Stimulated activated CD8-positive, alpha-beta memory T cell treated with anti-CD3 and anti-CD28 coated beads, Interleukin-4, amount 100 ng/mL, for 4 hours (primary cell): ENCODE measurements at places on chromosomes 5 and 9.

- no peak for DNase-seq
These were observed 520.3 kb downstream of the CDH9 start for GRCh38 chr5:26518065-26518464.

DNA sequence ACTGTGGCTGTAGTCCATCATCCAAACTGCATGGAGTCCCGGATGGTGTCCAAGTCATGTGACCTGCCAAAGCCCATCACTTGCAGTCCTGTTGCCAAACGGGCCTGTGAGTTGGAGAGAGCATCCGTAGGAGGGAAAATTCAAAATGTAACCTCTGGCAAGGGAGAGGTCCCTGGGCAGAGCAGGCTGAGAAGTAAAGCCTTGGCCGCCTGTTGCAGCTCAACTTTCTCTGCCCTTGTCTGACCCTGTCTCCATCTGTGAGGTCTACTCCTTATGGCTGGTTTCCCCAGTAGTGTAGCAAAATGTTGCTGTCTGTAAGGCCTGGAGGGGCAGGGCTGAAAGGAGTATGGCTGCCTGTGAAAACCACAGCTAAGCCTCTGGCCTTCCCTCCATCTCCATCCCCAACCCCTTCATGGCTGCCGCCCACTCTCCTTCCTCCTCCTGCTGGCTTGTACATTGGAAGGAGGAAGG is 163.5 kb downstream of the SEMA6A start:
- no peak for DNase-seq

DNA sequence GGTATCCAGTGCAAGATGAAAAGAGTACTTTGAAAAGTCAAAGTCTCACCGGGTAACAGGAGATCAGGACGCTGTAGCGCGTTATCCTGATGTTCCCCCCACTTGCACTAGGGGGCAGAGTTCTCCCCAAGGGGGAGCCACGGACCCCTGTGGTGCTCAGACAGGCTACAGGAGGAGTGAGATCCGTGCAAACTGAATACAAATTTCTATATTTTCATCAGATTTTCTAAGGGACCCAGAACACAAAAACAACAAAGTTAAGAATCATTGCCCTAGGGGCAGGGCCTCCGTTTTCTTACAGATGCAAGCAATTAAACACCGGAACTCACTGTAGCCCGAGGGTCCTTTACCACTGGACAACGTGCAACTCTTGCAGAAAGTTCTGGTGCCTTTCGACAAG is 2.0 kb downstream of the MYO10 start:
- DNase-seq: no peak

- no peak for DNase-seq
These were observed 452.0 kb upstream of the ZNF608 start for GRCh38 chr5:125198270-125198974.

DNA sequence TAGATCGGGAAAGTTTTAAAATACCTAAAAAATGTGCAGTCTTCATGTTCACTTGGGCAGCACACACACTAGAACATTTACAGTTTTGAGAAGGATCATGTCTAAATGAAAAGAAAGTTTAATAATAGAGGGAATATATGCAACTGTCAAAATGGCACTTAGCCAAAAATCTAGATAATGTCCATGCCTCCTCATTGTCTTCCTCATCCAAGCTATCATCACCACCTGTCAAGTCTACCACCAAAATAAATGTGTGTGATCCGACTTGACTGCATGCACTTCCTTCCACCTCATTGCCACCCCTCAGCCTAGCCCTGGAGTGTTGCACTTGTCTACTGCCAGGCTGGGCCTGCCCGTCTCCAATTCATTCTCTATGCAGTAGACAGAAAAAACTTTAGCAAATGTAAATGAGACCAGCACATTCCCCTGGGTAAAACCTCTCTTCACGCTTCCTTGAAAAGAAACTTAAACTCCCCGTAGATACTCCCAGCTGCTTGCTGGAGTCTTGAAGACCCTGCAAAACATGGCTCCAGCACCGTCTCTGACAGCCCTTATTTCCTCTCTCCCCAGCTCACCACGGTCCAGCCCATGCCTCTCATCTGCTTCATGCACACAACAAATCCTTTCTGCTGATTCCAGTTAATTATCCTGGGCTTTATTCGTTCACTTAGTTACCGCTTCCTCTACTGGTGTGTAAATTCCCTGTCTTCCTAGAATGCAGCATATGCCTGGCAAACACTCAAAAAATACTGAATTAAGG is 66.9 kb downstream of the FANCC start:
- DNase-seq: no peak

GRCh38 chr5:10793785-10794184 is 32.8 kb upstream of the DAP start:
- DNase-seq: no peak

- DNase-seq: no peak
These were observed 78.8 kb downstream of the HRH2 start for GRCh38 chr5:175736652-175737051.

GRCh38 chr9:7285199-7285598 is 514.4 kb downstream of the DMAC1 start:
- no peak for DNase-seq

- no peak for DNase-seq
These were observed 116.7 kb upstream of the RGMB start for GRCh38 chr5:98656796-98657195.

- no peak for DNase-seq
These were observed 2.4 kb downstream of the PGGT1B start for GRCh38 chr5:115260248-115260647.

DNA sequence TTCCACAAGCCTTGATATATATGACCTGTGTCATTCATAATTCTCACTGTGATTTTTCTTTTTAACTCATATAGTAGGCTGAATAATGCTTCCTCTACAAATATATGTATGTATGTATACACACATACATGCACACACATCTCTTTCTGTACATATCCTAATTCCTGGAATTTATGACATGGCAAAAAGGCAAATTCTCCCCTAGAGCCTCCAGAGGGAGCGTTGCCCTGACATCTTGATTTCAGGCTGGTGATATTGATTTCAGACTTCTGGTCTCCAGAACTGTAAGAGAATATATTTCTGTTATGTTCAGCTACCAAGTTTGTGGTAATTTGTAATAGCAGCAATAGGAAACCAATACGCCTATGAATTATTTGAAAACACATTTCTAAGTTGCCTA is 166.6 kb upstream of the GAS1 start:
- no peak for DNase-seq

GRCh38 chr9:26261503-26262330 is 583.5 kb upstream of the TUSC1 start:
- no peak for DNase-seq

DNA sequence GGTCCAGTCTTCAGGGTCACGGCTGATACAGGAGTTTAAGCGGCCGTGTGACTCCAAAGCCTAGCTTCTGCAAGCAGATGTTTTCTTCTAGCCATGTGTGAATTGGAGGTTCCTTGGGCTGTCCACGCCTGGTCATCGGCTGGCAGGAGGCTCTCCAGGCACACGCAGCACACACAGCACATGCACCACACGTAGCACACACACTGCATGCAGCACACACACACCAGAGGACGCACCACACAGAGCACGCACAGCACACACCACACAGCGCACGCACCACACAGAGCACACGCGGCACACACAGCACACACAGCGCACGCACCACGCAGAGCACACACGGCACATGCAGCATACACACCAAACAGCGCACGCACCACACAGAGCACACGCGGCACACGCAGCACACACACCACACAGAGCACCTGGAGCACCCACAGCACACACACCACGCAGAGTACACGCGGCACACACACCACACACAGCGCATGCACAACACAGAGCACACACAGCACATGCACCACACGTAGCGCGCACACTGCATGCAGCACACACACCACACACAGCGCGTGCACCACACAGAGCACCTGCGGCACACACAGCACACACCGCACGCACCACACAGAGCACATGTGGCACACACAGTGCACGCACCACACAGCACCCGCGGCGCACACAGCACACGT is 234.3 kb downstream of the FANCC start:
- DNase-seq: no peak

DNA sequence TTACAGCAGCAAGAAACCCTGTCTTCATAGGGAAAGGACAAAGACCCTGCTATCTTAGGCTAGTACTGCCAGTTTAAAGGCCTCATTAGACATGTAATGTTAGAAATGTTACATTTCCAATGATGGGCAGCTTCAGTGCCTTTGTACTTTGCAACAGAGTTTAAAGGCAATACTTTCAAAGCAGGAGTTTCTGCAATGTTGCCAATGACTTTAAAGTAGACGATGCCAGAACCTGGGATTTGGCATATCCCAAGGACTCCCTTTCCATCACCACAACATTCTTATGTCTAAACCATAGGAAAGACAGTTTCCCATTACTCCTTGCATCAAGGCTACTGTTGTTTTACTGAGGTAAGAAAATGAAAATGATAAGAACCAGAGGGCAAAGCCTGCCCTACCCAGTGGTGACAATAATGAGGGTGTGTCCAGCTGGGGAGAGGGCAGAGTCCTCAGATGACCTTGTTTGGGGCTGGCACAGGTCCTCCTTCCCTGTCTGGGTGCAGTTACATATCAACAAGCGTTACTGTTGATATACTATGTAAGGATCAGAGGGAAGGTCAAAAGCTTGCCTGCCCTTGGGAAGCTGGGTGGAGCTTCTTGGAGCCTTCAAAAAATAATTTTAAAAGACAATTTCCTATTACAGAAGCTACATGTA is 27.5 kb upstream of the MLANA start:
- DNase-seq: no peak

GRCh38 chr9:112174222-112174964 is 704 bp downstream of the SUSD1 start:
- DNase-seq: no peak

- no peak for DNase-seq
These were observed 224.1 kb upstream of the RASEF start for GRCh38 chr9:83287021-83287420.
